Fibroblast of villous mesenchyme (primary cell): ENCODE measurements at places on chromosomes 1 and 21.
A peak's percentile ranks its signal among the peaks of the same experiment; 100 is the strongest.

GRCh38 chr1:153985341-153985912, 712 bp downstream of the RAB13 start:
- peak; percentile 72 for DNase-seq

DNA sequence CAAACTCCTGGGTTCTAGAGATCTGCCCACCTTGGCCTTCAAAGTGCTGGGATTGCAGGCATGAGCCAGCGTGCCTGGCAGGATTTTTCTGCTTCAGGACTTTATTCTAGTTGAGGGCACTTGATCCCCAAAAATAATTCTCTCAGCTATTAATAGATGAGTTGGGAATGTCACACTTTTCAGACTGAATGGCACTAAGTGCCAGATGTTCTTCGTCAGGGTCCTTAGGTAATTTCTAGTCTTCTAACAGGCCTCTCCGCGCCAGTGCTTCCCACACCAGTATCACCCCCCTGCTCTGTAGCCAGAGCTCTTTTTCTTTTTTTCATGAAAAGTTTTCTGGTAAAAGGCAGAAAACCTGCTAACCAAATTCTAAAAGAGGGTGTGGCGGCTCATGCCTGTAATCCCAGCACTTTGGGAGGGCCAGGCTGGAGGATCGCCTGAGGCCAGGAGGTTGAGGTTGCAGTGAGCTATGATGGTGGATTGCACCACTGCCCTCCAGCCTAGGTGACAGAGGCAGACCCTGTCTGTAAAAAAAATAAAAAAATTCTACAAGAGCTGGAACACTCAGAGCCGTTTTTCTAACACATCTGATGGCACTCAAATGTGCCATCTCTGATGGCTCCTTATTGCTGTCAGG, 6.1 kb upstream of the SARS1 start:
- no peak for DNase-seq

DNA sequence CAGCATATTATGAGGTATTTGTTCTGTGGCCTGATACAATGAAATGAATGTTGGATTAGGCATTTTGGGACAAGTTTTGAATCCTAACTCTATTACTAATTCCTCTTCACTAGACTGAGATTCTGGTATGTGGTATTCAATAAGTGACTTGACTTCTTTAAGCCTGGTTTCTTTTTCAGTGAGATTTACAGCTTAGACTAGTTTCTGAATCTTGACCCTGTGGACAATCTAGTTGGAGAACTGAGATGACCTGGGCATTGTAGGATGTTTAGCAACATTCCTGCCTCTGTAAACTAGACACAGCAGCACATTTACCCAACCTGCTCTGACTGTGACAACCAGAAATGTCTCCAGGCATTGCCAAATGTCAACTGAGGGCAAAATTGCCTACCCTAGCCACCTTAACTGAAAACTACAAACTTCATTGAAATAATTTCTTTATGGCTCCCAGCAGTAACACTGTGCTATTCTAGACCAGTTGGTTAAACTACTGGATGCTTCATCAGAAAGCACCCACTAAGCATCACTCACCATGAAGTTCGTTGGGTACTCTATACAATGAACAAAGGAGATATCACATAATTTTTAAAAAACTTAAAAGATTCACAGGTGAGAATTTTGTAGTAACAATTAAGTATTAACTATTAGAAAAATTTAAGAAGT, 16.8 kb downstream of the PTPRC start:
- DNase-seq, result no peak

- DNase-seq, result peak; percentile 68
Measured at GRCh38 chr1:152185544-152186391, 26.7 kb upstream of the RPTN start.

- no peak for DNase-seq
Measured at GRCh38 chr1:110170766-110171733, 20.8 kb downstream of the SLC6A17 start.

DNA sequence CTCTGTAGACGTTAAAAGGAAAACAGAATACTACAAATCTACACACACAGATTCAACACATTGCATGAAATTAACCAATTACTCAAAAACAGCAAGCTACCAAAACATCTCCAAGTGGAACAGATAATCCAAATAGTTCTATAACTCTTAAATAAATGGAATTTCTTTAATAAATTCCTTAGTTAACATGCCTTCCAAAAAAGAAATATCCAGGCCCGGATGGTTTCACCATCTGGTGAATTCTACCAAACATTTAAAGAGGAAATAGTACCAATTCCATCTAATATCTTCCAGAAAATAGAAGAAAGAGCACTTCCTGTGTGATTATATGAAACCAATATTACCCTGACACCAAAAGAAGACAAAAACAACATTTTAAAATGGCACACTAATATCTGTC, 52.8 kb upstream of the COL6A2 start:
- no peak for DNase-seq

- DNase-seq, result no peak
Measured at GRCh38 chr1:90725657-90726424, 8.7 kb upstream of the BARHL2 start.

GRCh38 chr1:33764149-33764548, 99.7 kb upstream of the HMGB4 start:
- no peak for DNase-seq

DNA sequence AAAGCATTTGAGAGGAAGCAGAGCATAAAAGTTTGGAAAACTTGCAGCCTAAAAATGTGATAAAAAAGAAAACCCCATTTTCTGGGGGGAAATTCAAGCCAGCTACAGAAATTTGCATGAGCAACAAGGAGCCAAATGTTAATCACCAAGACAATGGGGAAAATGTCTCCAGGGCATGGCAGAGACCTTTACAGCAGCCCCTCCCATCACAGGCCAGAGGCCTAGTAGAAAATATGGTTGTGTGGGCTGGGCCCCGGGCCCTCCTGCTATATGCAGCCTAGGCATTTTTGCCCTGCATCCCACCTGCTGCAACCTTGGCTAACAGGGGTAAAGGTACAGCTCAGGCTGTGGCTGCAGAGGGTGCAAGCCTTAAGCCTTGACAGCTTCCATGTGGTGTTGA, 299.6 kb upstream of the NCAM2 start:
- DNase-seq, result no peak

DNA sequence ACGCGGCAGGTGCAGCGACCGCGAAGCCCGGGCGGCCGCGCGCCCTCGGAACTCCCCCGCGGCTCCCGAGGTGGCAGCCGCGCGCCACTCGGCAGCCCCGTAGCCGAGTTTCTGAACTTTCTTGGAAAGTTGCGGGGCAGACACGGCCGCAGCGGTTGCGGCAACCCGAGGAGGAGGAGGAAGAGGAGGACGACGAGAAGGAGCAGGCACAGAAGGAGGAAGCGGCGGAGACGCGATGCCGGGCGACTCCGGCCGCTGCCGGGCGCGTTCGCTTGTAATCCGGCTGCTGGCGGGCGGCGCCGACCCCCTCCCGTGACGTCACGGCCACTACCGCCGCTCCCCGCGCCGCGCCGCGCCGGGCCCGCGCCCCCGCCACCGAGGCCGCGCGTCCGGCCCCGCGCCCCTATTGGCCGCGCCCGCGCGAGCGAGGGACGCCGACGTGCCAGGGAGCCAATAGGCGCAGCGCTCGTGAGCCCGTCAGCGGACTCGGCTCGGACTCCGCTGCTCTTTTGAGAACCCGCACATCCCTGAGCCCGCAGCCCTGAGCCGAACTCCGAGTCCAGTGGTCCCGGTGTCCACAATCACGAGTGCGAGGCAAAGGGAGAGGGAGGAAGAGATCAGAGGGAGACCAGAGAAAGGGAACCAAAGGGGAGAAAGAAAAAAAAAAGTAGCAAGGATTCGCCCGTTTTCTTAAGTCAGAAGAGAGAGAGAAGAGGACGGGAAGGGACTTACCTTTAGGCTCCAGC, 736 bp upstream of the BARHL2 start:
- DNase-seq, result no peak

DNA sequence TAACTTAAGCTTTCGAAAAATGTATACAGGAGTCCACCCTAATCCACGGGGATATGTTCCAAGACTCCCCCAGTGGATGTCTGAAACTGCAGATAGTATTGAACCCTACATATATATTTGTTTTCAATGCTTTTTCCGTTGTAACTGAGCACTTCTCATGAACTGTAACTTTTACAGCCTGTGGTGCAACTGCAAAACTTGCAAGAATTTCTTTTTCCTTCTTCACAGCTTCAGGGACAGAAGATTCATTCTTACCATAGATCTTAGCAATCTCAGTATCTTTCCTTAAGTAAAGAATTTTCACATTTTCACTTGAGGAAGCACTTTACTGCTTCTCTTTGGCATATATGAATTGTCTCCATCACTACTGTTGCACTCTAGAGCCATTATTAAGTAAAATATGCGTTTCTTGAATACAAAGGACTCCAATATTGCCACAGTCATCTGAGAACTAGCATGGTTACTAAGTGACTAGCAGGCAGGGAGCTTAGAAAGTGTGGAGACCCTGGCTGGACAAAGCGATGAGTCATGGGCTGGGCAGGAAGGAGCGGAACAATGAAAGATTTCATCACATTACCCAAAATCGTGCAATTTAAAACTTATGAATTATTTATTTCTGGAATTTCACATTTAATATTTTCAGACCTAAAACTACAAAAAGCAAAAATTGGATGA, 14.1 kb downstream of the DPYD start:
- DNase-seq, result peak; percentile 56

GRCh38 chr1:99598738-99599411, 47.0 kb upstream of the PALMD start:
- DNase-seq, result no peak

DNA sequence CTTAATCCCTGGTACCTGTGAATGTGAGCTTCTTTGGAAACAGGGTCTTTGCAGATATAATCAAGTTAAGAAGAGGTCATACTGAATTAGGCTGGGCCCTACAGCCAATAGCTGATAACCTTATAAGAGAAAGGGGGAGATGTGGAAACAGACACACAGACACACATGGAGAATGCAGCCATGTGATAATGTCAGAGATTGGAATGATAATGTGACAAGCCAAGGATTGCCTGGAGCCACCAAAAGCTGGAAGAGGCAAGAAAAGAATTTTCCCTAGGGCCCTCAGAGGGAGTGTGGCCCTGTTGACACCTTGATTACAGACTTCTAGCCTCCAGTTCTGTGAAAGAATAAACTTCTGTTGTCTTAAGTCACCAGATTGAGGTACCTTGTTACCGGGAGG, 114.5 kb upstream of the SOD1 start:
- no peak for DNase-seq
